ENCODE measurements at places on chromosomes 5 and 9.

DNA sequence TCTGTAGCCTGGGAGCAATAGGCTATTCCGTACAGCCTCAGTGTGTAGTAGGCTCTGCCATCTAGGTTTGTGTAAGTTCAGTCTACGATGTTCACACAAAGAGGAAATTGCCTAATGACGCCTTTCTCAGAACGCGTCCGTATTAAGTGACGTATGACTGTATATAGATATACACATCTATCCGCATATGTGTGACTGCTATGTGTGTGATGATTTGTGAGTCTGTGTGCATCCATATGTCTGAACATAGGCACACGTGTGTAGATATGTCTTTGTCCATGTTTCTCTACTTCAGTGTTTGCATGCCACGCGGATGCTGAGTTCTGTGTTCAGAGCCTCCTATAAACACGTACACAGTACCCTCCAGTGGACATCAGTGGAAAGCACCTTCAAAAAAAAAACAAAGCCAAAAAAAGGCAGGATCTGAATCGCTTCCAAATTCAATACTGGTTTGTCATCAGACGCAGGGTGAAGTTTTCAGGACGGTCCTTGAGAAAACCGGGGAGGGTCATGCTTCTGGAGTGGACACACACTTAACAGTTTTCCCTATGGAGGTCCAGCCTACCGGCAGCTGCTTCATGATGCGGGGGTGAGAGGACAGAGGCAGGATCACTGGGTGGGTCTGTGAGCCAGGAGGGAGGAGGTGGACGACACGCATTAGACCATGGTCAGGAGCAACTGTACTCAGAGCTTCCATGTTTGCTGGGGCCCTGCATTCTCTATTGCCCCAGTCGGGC lies 29.5 kb upstream of the ALDH1B1 start:
- DNase-seq, result no peak

- DNase-seq, result no peak
Observed at GRCh38 chr5:122753500-122753899, 21.4 kb upstream of the SNX2 start.

- DNase-seq, result no peak
Observed at GRCh38 chr9:88824711-88825110, 166.6 kb upstream of the S1PR3 start.

- DNase-seq, result no peak
Observed at GRCh38 chr9:127854184-127854806, at the start of gene ENG. ENG (minus strand) TSS chr9:127854658; CDS start chr9:127854355, 303 bp downstream.

DNA sequence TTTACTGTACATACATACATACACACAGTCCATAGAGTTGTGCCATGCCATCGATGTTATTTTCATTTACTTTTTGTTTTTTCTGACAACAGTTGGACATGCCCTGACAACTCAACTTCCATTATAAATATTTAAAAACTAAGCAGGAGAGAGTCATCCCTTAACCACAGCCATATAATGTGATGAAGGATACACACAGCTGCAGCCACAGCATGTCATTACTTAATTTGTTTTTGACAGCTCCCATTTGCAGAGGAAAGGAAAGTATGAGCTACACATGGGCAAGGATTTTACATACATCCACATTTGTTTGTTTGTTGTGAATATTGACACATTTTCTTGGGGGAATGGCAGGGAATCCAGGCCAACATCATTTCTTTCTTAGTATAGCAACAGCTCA lies 91.5 kb upstream of the TUT7 start:
- DNase-seq, result no peak

DNA sequence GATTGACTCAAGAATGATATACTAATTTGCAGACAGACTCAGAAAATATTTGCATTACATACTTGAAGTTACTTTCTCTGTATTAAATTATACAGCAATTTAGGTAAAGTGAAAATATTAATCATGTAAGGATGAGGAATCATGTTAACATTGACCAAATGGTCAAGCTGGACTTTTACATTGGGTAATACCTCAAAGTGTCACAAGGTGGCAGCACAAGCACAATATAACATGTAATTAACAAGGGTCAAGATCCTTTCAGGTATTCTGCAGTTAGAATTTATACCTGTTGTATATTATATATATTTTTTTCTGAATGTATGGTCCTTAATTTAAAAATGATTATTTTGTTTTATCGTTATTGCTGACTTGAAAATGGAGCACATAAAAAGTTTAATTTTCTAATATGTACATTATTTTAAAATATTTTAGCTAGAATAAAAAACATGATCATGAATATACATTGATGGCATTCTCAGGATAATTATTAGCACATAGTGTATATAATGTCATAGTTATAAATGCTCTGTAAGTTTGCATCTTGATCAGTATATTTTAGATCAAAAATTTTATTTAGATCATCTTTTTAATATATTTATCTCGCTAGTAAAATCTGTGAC lies 8.6 kb downstream of the HAPLN1 start:
- DNase-seq, result no peak

GRCh38 chr9:130301483-130302286 lies 36.1 kb downstream of the HMCN2 start:
- no peak for DNase-seq

DNA sequence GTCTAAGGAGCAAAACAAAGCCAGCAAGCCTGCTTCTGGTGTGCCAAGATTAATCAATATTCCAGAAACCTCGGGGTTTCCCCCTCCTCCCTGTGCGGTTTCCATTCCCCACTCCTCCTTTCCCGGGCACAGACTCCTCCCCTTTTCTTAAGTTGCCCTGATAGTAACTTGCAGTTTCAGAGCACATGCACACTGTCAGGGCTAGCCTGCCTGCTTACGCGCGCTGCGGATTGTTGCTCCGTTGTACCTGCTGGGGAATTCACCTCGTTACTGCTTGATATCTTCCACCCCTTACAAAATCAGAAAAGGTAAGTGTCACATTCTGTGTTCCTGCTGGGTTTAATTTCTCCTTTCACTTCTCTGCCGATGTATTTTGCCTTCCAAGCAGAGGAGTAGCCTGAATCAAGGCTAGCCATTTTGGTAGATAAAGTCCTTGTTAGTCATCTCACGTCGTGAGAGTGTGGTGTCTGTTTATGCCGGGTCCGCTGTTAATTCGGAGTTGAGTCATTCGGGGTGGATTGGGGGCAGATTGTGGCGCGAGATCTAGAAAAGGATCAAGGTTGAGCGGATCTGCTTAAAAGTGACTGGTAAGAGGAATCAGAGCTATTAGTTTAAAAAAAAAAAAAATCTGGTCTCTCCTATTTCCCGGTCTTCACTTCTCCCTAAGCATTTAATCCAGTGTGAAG lies at the start of gene SLC1A3:
TSS of gene SLC1A3 (plus strand) at position 179 of the 686 bp plus-strand sequence. CDS start 1,818 bp downstream, outside the sequence.
- no peak for DNase-seq

GRCh38 chr5:112412346-112412745 lies 6.7 kb downstream of the EPB41L4A start:
- DNase-seq, result no peak

- no peak for DNase-seq
Observed at GRCh38 chr5:58241389-58241788, 218.5 kb downstream of the PLK2 start.

GRCh38 chr9:126147936-126148870 lies 178.4 kb upstream of the MVB12B start:
- no peak for DNase-seq

DNA sequence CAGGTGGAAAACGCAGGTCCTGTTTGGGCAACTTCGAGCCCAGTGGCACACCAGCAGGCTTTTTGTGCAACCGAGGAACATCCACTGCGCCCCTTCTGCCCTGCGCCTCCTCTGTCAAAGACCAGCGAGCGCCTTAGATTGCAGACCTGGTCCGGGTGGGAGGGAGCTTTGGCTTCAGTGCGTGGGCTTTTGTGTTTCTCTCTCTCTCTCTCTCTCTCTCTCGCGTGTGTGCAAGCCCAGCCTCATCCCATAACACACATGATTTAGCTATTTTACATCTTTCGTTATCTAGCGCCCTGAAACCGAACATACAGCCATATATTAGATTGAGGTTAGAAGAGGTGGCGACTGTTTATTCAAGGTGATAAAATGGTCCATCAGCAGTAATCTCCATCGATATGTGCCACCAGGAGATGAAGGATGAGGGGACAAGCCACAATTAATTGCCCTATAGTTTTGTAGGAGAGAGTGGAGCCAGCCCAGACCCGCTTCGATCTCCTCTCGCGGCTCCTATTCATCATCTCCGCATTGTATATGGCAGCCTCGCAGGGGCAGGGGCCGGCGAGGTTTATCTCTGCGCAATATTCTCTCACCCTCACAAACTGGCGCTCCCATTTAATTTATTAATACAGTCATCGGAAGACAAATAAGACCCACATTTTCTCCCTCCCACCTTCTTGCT lies 5.3 kb downstream of the PRDM6 start:
- DNase-seq, result no peak

DNA sequence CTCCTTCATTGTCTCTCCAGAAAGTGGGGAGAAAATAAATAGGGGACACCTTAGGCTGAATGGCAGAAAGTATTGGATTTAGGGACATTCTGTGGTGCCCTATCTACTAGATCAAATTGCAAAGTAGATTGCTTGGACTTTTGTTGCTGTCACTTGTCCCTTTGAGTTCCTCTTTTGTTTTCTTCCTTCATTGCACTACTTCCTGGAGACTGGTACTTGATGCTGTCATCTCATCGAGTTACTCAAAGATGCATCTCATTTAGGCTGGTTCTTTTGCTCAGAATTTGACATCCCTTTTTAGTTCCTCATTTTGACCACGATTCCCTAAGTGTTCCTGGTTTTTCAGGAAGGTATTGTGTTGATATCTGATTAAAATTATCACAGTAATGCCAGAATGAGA lies 137.6 kb downstream of the ADGRV1 start:
- no peak for DNase-seq

- DNase-seq, result no peak
Observed at GRCh38 chr9:68951879-68952659, 61.8 kb downstream of the PRKACG start.
